ENCODE measurements at places on chromosomes 11 and 22. TPM values are rescaled to one million over a fixed set of nuclear protein-coding genes. Genes with fewer than 3 reads are reported as not detected.

The TESMIN gene
- 2.0 TPM for total RNA-seq

The SLC25A22 gene
- total RNA-seq, result 5.7 TPM

The CNTF gene
- total RNA-seq, result 0.66 TPM

The DDTL gene
- 1.3 TPM for total RNA-seq

The MMP12 gene
- 10.8 TPM for total RNA-seq

GRCh38 chr22:37171662-37172061, 16.4 kb downstream of the C1QTNF6 start:
- no peak for DNase-seq

DNA sequence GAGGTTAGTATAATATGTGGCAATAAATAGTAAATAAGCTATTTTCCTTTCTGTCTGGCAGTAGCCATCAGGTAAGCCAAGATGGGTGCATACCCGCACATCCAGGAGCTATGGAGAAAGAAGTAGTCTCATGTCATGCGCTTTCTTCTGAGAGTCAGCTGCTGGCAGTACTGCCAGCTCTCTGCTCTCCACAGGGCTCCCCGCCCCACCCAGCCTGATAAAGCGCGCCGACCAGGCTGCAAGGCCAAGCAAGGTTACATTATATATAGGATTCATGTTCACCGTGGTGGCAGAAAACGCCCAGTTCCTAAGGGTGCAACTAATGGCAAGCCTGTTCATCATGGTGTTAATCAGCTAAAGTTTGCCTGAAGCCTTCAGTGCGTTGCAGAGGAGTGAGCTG, 126.2 kb downstream of the ATG16L2 start:
- DNase-seq, result no peak

DNA sequence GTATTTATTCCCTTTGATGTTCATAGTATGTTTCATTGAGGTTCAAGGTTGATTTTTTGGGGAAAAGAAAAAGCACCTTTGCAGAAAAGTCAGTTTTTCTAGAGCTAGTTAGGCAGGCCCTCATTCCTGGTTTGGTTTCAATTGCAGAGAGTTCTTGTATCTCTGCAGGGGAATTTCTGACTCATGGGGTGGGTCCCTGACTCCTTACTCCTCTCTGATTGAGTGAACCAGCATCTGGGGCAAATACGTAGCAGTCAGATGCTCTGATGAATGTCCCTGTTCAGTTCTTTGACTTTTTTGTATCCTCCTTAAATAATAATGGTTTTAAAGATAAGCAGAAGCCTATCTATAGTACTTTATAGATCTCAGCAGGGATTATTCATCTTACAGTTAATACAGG, 7.7 kb upstream of the NCR3LG1 start:
- DNase-seq, result no peak

DNA sequence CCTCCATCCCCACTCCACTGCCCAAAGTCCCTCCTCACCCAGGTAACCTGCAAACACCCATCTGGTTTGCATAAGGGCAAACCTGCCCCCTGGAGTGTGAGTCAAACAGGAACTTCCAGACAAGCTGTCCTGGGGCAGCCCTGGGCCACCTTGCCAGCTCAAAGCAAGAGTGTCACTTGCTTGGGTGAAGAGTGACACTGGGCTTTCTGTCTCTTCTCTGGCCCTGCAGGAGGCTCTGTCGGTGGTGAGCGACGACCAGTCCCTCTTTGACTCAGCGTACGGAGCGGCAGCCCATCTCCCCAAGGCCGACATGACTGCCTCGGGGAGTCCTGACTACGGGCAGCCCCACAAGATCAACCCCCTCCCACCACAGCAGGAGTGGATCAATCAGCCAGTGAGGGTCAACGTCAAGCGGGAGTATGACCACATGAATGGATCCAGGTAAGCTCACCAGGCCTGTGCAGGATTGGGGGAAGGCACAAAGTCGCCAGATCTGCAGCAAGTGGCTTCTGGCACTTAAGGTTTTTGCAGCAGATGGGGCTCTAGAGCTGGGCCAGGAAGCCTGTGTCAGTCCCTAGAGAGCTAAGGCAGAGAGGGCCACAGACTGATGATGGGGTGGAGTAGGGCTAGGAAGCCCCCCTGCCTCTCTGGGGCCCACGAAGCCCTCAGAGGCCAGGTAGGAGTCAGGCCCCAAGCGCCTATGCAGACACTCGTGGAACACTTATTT, 64.2 kb downstream of the FLI1 start:
- no peak for DNase-seq

DNA sequence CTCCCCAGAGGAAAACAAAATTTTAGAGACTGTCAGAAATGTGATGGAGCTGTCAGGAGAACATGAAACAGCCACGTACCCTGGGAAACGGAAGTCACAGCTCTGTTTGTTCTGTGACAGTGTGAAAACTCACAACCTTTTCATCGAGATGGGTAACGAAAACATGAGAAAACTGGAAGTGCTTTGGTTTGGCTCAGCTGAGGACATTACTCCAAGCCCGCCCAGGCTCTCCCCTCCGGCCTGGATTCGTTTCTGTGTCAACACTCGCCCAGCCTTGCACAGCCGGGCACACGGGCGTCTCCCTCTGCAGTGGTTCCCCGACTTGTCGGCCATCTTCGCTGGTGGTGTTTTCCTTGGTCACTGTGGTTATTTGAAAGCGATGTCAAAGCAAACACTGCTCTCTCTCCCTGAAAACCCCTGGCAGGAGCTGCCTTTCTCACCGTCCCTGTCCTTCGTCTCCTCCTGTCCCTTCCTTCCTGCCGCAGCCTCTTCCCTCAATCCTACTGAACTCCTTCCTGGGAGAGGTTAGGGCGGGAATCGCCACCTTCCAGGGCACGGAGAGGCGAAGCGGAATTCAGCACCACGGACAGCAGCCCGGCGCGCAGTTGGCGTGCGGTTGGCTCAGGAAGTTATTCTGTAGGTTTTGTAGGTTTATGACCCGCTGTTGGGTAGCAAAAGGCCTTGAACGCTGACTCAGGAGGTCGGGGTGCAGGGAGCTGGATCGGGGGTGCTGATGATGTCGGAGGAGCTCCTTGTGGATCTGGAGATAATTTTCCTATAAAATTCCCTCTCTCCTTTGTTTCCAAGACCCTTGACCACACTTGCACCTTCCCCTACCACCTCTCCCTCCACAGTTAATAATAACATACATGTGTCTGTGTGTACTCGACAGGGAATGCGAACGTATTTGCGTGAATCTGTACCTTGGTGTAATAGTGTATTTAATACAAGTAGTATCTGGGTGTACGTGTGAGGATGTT, 13.1 kb upstream of the RPS19BP1 start:
- no peak for DNase-seq

GRCh38 chr11:102846292-102846691, 2.9 kb upstream of the MMP3 start:
- DNase-seq, result no peak

DNA sequence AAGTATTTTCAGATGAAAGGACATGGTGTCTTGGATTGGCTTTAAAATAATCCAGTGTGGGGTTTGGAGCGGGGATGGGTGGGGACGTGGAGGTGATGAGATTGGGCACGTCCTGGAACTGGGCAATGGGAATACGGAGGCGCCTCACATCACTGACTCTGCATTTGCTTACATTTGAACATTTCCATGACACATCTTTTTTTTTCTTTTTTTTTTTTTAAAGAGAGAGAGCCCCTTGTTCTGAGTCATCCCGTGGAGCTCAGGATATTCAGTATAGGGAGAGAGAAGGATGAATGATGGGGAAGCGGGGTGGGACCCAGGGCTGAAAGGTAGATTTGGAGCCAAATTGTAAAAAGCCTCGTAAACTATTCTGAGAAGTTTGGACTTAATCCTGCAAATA, 142.7 kb downstream of the FBXO7 start:
- DNase-seq, result no peak

DNA sequence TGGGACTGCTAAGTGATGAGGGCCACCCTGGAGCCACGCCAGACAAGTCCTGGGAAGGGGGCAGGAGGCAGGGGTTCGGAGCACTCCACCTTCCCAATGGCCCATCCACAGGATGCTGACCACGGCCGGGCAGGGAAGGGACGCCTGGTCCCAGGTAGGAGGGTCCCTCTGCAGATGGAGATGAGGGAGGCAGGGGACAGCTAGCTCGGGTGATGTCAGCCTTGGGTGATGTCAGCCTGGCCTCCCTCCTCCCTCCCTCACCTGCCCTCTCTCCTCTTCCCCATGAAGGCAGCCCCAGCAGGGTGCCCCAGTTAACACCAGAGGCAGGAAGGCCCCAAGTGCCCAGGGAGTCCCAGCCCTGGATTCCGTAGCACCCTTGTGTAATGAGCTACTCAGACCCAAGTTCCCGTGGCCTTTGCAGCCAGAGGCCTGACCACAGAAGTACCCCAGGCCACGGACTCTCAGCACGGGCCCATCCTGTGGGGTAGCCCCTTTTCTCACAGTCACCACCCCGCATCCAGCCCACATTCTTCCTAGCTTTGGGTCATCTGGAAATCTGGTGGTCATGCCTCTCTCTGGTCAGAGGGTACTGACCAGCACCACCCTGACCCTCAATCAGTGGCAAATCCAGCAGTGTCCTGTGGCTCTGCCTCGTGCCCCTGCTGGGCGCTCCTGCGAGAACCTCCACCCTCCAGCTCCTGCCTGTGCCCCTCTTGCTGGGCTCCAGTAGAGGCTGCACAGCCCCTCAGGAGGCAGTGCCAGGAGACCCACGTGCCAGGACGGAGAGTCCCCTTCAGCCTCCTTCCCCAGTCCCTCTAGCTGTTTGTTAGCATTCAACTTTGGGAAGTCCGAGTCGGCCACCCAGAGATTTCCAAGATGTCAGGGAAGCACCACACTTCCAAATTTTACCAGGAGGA, 47.4 kb downstream of the SHANK2 start:
- no peak for DNase-seq

All from thymus (tissue), 14 donors.